ENCODE measurements at places on chromosomes 5 and 9.

DNA sequence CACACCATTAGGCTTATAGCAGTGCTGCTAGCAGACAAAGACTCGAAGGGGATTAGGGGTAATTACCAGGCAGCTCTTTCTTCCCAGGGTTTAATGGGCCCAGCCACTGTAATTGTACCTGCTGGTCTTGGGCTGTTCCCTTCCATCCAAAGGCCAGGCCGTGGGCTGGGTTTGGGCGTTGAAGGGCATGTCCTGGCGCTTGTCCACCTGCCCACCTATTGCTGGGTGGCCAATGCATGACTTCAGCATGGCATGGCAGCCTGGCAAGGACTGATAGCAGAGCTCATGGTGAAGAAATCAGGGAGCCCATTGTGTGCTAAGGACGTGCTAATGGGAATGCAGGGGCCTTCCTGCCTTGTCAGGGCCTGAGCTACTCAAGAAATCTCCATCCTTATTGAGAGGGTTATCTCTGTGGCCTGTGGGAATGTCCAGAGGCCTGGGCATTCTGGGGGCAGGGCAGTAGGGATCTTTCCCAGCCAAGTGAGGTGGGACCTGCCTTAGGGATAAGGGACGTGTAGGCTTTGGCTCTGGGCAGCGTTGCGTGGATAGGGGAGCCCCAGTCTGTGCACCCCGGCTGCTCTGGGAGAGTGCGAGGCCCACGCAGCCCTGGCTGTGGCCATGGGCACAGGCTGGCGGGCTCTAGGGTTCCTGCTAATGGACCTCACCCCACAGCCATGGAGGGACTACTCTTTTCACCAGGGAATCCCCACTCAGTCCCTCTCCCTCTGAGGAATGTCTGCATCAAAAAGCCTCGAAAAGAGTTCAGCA lies 116.1 kb upstream of the PITX1 start:
- H3K36me3 ChIP-seq = no peaks in the 10 kb centered on the region
- H3K4me1 ChIP-seq = no peaks in the 10 kb centered on the region
- H3K27me3 ChIP-seq = no peaks in the 10 kb centered on the region
- no peak overlapping the region for H3K4me3 ChIP-seq
- H3K27ac ChIP-seq = no peak overlapping the region

- H3K4me3 ChIP-seq = no peak overlapping the region
- DNase-seq = no peak
- H3K36me3 ChIP-seq = no peaks in the 10 kb centered on the region
- no peaks in the 10 kb centered on the region for H3K27me3 ChIP-seq
- no peak overlapping the region for H3K27ac ChIP-seq
Measured at GRCh38 chr9:76365028-76365427, 29.2 kb downstream of the RFK start.

DNA sequence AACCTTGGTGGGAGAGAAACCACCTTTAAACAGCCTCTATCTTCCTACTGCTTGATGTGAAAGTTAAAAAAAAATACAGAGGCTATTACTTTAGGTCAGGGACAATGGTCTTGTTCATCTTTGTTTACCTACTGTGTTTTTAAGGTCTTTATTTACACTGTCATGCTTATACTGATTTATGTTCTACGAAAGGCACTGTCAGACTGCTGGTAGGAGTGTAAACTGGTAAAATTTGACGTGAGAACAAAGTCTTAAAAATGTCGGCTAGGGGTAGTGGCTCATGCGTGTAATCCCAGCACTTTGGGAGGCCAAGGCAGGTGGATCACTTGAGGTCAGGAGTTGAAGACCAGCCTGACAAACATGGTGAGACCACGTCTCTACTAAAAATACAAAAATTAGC lies 42.1 kb upstream of the ELOVL7 start:
- no peak for DNase-seq
- no peak overlapping the region for H3K4me3 ChIP-seq
- H3K36me3 ChIP-seq = no peaks in the 10 kb centered on the region
- no peak overlapping the region for H3K27ac ChIP-seq
- H3K27me3 ChIP-seq = no peaks in the 10 kb centered on the region

GRCh38 chr5:82851471-82851870 lies 225.7 kb downstream of the TMEM167A start:
- DNase-seq = no peak
- no peak overlapping the region for H3K27ac ChIP-seq
- no peaks in the 10 kb centered on the region for H3K36me3 ChIP-seq
- no peaks in the 10 kb centered on the region for H3K27me3 ChIP-seq
- H3K4me1 ChIP-seq = no peaks in the 10 kb centered on the region
- H3K4me3 ChIP-seq = no peak overlapping the region

DNA sequence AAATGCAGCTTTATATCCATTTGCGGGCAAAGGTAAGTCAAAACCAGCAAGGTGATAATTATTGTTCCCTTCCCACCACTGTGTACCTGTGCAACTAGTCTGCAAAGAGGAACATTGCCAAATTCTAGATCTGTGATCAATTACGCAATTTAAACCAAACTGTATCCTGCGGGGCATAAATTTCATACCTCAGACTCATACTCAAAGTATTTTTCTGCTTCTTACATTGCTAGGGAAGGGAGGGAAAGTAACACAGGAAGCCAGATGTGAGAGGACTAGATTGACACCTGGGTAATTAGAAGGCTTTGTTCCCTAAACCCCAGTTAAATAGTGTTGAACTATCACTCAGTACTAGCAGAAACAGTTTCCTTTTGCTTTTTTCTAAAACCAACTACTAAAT lies 240.2 kb upstream of the ZNF608 start:
- no peaks in the 10 kb centered on the region for H3K36me3 ChIP-seq
- H3K27ac ChIP-seq = no peak overlapping the region
- no peak overlapping the region for H3K4me3 ChIP-seq
- no peaks in the 10 kb centered on the region for H3K4me1 ChIP-seq
- no peak for DNase-seq
- H3K27me3 ChIP-seq = no peaks in the 10 kb centered on the region

DNA sequence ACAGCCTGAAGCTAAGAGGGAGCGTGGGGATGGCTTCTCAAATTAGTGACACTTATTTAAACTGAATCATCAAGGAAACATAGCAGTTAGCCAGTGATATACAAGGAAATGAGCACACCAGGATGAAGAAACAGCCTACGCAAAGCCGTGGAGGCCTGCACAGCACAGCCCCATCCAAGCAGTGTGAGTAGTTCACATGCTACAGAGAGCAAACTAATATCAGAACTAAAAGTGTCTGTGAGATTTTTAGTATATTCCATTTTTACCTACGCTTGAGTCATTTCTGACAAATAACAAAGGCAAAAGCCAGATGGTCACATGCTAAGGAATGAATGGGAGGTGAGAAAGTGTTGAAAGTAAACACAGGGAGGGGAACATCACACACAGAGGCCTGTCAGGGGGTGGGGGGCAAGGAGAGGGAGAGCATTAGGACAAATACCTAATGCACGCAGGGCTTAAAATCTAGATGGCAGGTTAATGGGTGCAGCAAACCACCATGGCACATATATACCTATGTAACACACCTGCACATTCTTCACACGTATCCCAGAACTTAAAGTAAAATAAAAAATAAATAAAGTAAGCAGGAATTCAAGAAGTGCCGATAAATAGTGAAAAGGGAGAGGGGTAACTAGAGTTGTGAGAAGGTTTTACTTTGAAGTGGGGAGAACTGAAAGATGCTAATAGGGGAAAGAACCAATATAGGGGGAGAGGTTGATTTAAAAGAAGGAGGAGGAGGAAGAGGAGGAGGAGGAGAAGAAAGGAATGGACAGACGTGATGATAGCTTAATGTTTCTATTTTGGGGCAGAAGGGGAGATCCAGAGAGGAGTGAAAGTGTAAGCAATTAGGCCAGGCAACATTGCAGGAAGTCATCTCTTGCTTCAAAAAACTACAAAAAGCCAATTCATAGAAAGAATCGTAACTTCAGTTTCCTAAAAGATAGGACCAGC lies 100.9 kb upstream of the PTGER4 start:
- no peak overlapping the region for H3K4me3 ChIP-seq
- no peak overlapping the region for H3K27ac ChIP-seq
- no peak for DNase-seq
- no peaks in the 10 kb centered on the region for H3K36me3 ChIP-seq

- no peak overlapping the region for H3K4me3 ChIP-seq
- peaks cover 65% of the 10 kb centered on the region for H3K27me3 ChIP-seq
- H3K36me3 ChIP-seq = no peaks in the 10 kb centered on the region
- no peaks in the 10 kb centered on the region for H3K4me1 ChIP-seq
Measured at GRCh38 chr9:130541533-130541932, 37.8 kb upstream of the FUBP3 start.

GRCh38 chr5:131957721-131958441 lies 12.4 kb upstream of the MEIKIN start:
- no peaks in the 10 kb centered on the region for H3K27me3 ChIP-seq
- no peak overlapping the region for H3K4me3 ChIP-seq
- no peaks in the 10 kb centered on the region for H3K36me3 ChIP-seq
- no peaks in the 10 kb centered on the region for H3K4me1 ChIP-seq

DNA sequence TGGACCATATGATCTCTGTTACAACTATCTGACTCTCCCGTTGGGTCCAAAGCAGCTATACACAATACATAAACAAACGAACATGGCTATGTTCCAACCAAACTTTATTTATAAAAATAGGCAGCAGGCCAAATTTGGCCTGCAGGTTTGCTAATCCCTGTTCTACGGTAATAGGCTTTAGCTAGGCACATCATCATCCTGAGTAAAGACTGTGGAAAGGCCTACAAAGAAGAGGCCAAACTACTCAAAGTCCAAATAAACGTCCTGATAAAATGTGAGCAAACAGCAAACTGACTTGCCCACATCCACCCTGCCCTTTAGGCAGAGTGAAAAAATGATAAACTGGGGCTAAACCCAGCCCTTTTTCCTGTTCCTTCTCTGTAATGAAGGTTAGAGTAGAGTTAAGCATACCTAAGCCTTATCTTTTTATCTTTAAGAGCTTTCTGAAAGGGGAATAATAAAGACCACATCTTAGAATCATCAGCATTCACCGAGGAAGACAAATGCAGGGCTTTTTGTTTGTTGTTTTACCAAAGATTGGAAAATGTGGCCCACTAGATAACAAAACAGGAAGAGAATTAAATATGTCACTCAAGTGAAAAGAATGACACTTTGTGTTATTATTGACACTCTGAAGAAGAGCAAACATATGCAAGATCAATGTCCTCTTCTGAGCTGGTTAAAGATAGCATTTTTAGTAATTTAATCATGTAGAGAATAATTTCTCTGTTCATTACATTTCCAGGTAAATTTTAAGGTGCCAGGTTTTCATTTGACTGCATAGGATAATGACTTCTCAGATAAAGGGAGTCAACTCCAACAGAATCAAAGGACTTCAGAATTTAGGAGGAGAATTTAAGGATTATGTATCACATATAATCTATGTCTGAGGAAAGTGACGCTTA lies 160.0 kb upstream of the GNA14 start:
- H3K4me3 ChIP-seq = no peak overlapping the region
- no peak for DNase-seq
- peaks cover 47% of the 10 kb centered on the region for H3K4me1 ChIP-seq
- H3K27me3 ChIP-seq = no peaks in the 10 kb centered on the region
- H3K27ac ChIP-seq = peak overlapping the region; percentile 72

- H3K27ac ChIP-seq = no peak overlapping the region
- no peaks in the 10 kb centered on the region for H3K36me3 ChIP-seq
- no peaks in the 10 kb centered on the region for H3K4me1 ChIP-seq
- DNase-seq = no peak
Measured at GRCh38 chr5:62506659-62507460, 71.8 kb upstream of the LRRC70 start.

- H3K4me3 ChIP-seq = no peak overlapping the region
- no peaks in the 10 kb centered on the region for H3K27me3 ChIP-seq
- H3K27ac ChIP-seq = no peak overlapping the region
- peaks cover 29% of the 10 kb centered on the region for H3K4me1 ChIP-seq
- DNase-seq = no peak
Measured at GRCh38 chr9:90307167-90307833, 335.3 kb downstream of the DIRAS2 start.

DNA sequence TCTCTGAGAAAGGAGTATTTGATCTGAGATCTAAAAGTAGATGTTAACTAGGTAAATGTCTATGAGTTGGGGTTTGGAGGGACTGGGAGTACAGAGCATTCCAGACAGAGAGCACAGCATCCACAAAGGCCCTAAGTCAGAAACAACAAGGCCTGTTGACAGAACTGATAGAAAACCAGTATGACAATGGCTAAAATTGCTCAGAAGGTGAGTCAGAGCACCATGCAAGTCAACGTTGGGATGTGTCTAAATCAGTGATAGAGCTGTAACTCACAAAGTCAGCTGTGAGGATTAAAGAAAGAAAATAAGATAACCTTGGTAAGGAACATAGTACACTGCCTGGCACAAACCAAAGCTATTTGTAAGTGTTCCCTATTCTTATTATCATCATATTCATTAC lies 124.0 kb downstream of the CETN3 start:
- H3K4me1 ChIP-seq = no peaks in the 10 kb centered on the region
- H3K4me3 ChIP-seq = no peak overlapping the region
- H3K36me3 ChIP-seq = no peaks in the 10 kb centered on the region
- H3K27ac ChIP-seq = no peak overlapping the region
- H3K27me3 ChIP-seq = no peaks in the 10 kb centered on the region

DNA sequence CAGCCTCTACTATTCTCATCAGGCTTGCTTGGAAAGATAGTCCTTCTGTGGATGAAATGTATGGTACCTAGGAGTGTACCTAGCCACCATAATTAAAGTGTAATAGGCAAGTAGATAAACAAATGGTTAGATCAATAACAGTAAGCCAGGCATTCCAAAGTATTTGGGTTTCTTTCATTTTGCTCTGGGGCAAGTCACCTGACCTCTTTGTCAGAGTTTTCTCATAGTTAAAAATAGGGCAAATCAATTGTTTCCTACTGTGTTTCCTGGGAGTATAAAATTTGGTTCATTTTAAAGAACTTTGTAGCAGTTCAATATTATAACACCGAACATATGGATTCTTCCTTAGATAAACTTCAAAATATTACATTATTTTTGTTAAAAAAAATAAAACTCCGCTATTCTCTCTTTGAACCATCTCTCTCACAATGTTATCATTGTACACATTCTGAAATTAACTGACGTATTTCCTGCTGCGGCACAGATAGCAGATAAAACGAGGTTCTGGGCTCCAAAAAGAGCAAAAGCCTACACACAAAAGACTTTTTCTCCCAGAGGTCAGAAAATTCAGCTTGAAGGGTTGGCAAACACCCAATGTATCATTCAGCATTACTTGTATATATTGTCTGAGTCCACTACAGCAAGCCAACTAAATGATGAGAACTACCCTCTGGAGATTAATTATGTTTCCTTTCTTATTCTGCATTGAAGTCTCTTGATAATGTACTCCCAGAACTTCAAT lies 267.9 kb downstream of the COX7C start:
- H3K36me3 ChIP-seq = no peaks in the 10 kb centered on the region
- no peak overlapping the region for H3K27ac ChIP-seq
- no peak for DNase-seq
- H3K27me3 ChIP-seq = no peaks in the 10 kb centered on the region
- no peak overlapping the region for H3K4me3 ChIP-seq

GRCh38 chr5:33361781-33362180 lies 79.0 kb upstream of the TARS1 start:
- no peaks in the 10 kb centered on the region for H3K36me3 ChIP-seq
- no peak overlapping the region for H3K27ac ChIP-seq
- no peak for DNase-seq

DNA sequence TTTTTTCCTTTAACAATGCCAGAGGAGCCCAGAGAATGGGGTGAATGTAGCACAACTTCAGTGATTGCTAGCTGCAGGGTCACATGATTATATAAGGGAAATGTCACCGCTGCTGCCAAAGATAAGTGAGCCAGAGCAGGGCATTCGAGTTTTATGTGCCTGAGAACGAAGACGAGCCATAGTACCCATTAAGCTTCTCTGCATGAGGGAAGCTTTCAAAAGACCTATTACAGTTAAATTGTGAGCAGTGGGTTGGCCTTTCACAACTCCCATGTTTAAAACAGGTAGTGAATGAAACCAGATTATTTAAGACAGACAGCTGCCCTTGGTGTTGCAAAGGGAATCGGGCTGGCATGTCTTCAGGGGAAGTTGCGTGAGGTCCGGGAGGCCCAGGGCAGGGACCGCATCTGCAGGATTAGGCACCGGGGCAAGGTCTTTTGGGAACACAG lies 82.4 kb upstream of the TNFAIP8 start:
- no peaks in the 10 kb centered on the region for H3K36me3 ChIP-seq
- DNase-seq = no peak
- no peaks in the 10 kb centered on the region for H3K27me3 ChIP-seq
- peaks cover 18% of the 10 kb centered on the region for H3K4me1 ChIP-seq

Measured in transverse colon (tissue), 4 donors.